ENCODE measurements at places on chromosomes 1 and 21. TPM values are rescaled to one million over a fixed set of nuclear protein-coding genes. Genes with fewer than 3 reads are reported as not detected.

Gene DMBX1
- total RNA-seq: not detected

Gene E2F2
- total RNA-seq: 2.2 TPM

Gene TEDDM1
- total RNA-seq: not detected

Gene TRIM67
- total RNA-seq: under 0.01 TPM

Gene S100A7A
- total RNA-seq: not detected

Gene ZNF695
- total RNA-seq: 1.8 TPM

Gene ERG
- under 0.01 TPM for total RNA-seq

All from subcutaneous preadipocyte (primary cell).